Brain (organoid and tissue), 16 donors: ENCODE measurements at places on chromosomes 16 and 17. TPM values are rescaled to one million over a fixed set of nuclear protein-coding genes. Genes with fewer than 3 reads are reported as not detected.

DNA sequence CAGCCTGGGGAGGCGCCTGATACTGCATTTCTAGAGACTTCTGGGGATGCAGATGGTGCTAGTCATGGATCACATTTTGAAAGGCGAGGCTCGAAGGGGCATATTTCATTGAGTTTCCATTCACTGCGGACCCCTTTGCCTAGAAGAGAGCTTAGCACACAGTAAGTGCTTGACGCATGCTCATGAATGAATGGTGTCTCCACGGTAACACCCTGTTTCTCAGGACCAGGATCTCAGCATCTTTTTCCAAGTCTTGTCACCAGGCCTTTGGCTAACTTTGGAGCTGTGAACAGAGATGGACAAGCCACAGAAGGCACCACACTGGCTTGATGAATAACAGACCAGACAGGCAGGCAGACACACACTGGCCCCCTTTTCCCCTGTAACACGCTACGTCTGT is 151.3 kb downstream of the FOXL1 start:
- DNase-seq: peak; percentile 65

- DNase-seq: no peak
Observed at GRCh38 chr17:3603870-3604259, 5.3 kb downstream of the TRPV1 start.

Gene RASD1
- polyA plus RNA-seq: 79.5 TPM

GRCh38 chr17:49285716-49286115 is 55.1 kb upstream of the PHOSPHO1 start:
- DNase-seq: no peak

- no peak for DNase-seq
Observed at GRCh38 chr16:11203111-11203623, 52.8 kb downstream of the SOCS1 start.

Gene NPIPA3
- 0.93 TPM for polyA plus RNA-seq

DNA sequence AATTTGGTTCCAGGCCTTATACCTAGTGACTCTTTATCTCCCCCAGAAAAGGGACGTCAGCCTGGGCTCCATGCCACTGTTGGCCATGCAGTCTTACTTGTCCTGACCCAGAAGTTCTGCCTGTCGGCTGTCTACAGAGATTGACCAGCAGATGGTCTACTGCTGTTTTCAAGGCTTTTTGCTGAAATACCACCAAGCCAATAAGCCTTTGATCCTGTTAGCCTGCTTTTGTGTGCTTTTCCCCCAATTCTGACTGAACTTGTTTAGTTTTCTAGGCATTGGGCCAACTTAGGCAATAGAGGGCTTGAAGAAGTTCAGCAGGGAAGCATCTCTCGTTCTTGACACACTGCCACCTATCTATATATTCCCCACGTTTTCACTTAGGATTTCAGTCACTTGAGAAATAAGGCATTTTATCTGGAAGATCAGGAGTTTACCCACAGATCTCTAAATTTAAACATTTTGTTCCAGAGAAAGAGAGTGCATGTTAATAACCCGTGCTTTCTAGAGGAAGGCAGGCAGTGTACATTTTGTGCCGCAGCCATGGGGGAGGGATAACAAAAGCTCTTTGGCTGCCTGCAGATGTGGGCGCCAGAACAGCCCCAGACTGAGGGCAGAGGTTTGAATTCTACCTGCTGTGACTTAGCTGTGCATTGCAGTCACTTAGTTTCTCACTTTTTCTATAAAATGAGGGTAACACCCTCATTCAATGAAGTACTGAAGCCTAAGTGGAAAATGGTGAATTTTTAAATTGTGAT is 12.3 kb upstream of the CARMIL2 start:
- DNase-seq: peak; percentile 56

DNA sequence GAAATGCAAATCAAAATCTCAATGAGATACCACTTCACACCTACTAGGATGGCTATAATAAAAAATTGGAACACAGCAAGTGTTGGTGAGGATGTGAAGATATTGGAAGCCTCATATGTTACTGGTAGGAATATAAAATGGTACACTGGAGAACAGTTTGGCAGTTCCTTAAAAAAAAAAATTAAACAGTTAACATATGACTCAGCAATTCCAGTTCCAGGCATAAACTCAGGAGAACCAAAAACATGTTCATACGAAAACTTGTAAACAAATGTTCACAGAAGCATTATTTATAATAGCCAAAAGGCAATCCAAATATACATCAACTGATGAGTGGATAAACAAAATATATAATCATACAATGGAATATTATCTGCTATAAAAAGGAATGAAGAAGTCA is 28.2 kb downstream of the ZNF652 start:
- DNase-seq: no peak

Gene PDK2
- 80.8 TPM for polyA plus RNA-seq

- DNase-seq: no peak
Observed at GRCh38 chr16:27952811-27953210, 110.7 kb downstream of the GSG1L start.

GRCh38 chr17:41413353-41413957 is 10.9 kb downstream of the KRT37 start:
- DNase-seq: no peak

DNA sequence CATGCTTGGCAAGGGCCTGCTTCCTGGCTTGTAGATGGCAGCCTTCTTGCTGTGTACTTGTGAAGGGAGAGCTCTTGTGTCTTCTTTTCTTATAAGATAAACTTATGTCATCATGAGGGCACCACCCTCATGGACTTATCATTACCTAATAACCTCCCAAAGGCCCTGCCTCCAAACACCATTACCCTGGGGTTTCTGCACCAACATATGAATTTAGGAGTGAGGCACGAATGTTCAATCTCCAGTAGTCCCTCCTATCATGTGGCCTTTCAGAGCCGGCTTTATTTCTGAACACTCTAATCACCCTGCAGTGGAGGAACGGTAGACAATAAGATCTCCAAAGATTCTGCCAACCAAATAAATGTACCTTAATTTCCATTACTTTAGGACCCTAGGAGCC is 144.3 kb downstream of the ABCC12 start:
- DNase-seq: no peak

- DNase-seq: no peak
Observed at GRCh38 chr17:53765129-53765528, 57.6 kb upstream of the KIF2B start.

Gene CDK3
- 3.3 TPM for polyA plus RNA-seq

- no peak for DNase-seq
Observed at GRCh38 chr16:67197704-67198103, 1.2 kb upstream of the ELMO3 start.

- no peak for DNase-seq
Observed at GRCh38 chr16:23976524-23976923, 140.7 kb downstream of the PRKCB start.

GRCh38 chr17:73283841-73284282 is 22.2 kb upstream of the CPSF4L start:
- peak; percentile 60 for DNase-seq

- DNase-seq: no peak
Observed at GRCh38 chr17:83081684-83082201, 2.3 kb downstream of the METRNL start.

Gene CHST5
- 0.49 TPM for polyA plus RNA-seq

Gene NOL11
- polyA plus RNA-seq: 17.4 TPM

- no peak for DNase-seq
Observed at GRCh38 chr17:511001-511698, 158.5 kb upstream of the RPH3AL start.

Gene FBRS
- 72.1 TPM for polyA plus RNA-seq

Gene LRRC75A
- 38.0 TPM for polyA plus RNA-seq

DNA sequence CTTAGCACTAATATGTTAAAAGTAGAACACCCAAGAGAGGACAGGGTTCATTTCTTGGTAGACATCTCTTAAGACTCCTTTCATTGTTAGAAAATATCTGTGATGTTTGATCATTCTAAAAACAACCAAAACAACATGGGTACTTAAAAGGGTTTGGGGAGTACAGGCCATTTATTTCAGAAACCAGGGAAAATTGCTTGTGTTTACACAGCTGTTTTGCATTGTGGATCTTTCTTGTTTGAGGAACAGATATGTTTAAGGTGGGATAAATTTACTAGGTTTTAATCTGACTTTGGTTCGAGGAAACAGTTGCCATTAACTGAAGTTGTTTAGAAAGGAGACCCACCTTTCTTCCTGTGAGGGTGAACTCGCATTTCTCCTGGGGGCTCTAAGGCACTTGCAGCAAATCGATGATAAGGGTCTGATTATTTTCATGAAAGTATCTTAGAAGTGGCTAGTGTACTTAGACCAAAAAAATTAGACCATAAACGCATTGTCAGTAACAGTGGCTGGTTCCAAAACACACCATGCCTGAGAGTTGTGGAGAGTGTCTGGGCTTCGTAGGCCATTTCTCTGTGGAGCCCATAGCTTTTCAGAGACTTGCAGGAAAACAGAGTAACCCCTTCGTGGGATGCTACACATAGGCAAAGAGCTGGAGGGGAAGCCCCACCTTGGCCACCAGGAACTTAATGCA is 17.6 kb downstream of the CLUAP1 start:
- DNase-seq: no peak

GRCh38 chr16:87561200-87562105 is 40.9 kb upstream of the JPH3 start:
- no peak for DNase-seq
